HAP-1 (cell line): ENCODE measurements at places on chromosomes 7 and 10.
A peak's percentile ranks its signal among the peaks of the same experiment; 100 is the strongest.

- DNase-seq, result no peak
Observed at GRCh38 chr10:77702166-77702565, 64.6 kb upstream of the KCNMA1 start.

DNA sequence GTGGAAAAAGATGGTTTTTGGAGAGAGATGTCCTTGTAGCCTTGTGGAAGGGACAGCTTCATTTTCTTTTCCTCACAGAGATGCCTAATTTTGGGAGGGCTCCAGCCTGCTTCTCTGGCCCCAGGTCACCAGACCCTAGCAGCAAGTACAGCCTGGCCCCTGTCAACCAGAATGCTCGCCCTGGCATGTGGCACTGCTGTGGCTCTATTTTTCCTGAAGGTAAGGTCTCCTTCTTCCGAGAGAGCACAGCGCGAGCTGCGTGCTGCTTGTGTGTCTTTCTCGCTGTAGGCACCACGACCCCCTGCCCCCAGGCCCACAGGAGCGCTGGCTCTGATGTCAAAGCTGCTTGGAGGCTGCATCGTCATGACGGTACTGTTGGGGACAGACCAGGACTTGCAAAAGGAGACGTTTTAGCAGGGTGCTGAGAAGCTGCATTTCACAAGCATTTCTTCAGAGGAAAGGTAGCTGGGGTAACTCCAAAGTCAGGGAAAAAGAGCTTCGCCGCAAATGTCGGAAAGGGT lies 58.7 kb downstream of the CLEC2L start:
- no peak for DNase-seq

DNA sequence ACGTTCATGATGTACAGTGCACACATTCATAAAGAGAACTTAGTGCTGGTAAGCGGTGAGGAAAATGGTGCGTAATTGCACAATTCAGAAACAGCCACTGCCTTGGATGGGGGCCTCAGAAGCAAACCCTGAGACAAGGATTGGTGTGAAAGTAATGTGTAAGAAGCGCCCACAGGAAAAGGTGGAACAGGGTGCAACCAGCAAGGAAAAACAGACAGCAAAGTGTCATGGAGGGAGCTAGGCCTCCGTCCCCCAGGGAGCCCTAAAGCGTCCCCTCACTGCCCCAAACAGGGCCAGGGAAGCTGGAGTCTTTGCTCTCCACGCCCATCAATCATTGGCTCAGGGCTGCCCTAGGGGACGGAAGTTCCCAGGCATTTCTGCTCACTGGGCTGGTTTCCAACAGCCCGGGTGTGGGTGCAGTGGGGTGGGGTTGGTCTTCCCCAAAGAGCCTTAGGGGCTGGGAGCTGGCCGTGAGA lies 9.6 kb upstream of the C10orf105 start:
- no peak for DNase-seq

DNA sequence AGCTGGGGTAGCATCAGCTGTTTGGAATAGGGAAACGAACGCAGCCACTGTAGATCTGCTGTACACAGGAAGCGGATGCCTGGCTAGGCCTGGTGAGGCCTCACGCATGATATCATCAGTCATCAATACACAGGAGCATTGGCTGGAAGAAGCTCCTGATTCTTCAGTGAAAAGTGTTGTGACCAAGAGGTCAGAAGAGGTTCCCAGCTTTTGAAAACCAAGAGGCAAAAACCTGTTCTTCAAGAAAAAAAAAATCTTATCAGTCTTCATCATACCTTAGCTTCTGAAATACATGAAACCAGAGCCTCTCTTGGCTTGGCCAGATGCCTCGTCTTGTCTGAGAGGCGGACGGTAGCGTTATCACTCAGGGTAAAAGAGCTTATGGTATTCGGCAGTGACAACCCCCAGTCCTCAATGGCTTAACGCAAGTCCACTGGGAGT lies 139.3 kb upstream of the TCF7L2 start:
- DNase-seq, result no peak

GRCh38 chr7:82559193-82559805 lies 115.7 kb upstream of the CACNA2D1 start:
- peak; percentile 57 for DNase-seq

- DNase-seq, result peak; percentile 74
Observed at GRCh38 chr7:7895004-7895650, 73.5 kb upstream of the GLCCI1 start.

DNA sequence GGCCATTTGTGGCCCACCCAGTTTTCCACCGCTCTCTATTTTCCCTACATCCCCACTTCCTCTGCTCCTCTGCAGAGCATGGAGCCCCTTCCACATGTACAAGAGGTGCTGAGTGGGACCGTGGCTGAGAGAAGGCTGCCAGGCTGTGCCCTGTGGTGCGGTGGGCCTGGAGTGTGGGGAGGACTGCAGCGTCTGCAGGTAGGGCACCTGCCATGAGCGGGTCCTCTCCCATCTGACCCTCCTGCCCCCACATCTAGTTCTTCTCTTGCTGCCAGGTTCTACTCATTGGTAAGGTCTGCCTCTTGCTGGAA lies 145.6 kb upstream of the FAM20C start:
- DNase-seq, result no peak

DNA sequence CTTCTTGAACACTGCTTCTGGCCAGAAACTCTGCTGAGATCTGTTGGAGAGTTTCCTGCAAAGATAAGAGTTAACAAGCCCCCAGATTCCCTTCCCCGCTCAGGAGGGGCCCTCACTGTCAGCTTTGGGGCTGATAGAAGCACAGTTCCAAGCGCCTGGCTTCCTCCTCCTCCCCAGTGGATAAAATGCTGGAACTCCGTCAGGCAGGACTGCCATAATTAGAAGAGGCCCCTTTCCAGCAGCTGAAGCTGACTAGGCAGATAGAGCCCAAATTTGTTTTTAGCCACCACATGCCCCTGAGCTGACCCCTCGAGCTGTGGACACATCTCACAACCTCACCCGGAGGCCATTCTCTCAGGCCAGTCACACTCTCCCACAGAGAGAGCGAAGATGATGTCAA lies 89.4 kb downstream of the TBXAS1 start:
- DNase-seq, result no peak

DNA sequence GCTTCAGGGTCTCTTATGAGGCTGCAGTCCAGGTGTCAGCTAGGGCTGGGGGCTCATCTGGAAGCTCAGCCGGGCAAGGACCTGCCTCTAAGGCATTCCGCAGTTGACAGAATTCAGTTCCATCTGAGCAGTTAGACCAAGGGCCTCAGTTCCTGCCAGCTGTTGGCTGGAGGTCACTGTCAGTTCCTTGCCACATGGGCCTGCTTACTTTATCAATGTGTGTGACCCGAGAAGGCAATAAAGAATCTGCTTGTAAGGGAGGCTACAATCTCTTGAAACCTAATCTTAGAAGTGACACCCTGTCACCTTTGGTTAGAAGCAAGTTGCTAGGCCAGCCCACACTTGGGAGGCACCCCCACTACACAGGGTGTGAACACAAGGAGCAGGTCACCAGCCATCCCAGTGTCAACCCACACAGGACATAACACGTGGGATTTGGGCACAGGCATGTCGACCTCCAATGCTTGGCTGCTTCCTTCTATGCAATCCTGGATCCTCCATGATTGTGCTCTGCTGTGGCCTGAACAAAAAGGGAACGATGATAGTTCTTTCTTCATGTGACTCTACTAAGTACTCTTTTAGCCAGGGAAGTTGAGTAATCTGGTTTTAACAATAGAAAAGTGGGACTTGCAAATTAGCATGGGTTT lies 41.8 kb downstream of the MTURN start:
- peak; percentile 11 for DNase-seq

DNA sequence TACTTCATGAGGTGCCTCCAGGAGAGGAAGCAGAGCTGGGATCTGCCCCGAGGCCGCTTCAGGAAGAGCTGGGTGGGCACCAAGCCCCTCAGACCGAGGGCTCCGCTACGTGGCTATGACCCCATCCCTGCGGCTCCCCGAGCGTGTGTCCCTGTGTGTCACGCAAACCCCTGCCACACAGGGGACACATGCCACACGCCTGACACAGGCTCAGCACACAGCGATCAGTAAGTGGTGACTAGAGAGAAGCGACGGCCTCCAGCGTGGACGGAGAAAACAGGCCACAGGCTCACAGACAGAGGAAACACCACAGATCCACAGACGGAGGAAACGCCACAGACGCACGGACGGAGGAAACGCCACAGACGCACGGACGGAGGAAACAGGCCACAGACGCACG lies 18.5 kb downstream of the DIP2C start:
- no peak for DNase-seq

GRCh38 chr7:69228212-69228811 lies 370.0 kb upstream of the AUTS2 start:
- DNase-seq, result no peak

DNA sequence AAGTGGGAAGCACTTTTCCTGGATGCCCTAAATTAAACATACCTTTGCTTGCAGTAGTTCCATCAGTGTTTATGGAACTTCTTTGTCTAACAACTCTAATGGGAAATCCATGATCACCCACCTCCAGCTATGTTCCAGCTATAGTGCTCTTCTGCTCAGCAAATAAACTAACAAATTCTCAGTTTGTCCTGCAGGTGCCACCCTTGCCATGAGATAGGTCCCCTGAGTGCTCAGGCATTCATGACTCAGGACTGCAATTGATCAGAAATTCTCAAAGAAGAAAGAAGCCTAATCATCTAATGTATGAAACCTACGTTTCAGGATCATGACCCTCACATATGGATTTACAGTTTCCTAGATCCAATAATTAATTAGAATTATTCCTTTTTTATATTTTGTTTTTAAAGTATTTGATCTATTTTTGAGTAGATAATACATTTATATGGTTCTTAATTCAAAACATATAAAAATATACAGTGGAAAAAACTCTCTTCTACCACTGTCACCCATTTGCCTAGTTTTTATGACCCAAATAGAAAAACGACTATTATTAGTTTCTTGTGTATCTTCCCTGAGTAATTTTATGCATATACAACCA lies 48.7 kb upstream of the DYNC1I1 start:
- peak; percentile 67 for DNase-seq

GRCh38 chr10:2633630-2634029 lies 433.7 kb upstream of the PFKP start:
- no peak for DNase-seq

DNA sequence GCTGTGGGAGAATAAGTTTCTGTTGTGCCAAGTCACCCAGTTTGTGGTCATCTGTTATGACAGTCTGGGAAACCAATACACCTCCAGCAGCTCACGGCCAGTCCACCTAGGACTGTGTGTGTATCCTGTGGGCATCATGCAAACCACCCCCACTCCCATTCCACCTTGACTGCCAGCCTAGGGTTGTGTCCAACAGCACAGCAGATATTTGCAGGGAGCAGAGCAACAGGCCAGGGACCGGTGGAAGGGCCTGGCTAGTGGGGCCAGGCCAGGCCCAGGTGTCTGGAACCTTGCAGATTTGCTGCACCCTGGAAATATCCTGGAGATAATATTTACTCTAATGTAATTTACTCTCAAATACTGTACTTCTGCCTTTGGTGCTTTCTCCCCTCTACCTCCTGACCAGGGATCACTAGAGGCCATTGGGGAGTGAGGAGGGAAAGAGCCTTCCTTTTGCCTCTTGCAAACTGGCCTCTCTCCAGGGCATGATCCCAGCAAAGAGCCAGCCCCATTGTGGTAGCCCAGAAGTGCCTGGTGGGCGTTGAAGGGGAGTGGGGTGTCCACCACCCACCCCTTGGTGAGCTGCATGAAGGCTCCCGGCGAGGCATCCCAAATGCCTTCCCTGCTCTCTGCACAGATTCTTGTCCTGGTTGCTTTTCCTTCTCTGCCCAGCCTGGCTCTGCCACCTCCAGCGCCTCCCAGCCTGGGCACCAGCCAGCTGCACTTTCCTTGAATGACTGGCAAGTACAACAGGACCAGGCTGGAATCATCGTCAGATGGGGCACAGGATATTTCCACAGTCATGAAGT lies 15.2 kb upstream of the TPST1 start:
- no peak for DNase-seq

DNA sequence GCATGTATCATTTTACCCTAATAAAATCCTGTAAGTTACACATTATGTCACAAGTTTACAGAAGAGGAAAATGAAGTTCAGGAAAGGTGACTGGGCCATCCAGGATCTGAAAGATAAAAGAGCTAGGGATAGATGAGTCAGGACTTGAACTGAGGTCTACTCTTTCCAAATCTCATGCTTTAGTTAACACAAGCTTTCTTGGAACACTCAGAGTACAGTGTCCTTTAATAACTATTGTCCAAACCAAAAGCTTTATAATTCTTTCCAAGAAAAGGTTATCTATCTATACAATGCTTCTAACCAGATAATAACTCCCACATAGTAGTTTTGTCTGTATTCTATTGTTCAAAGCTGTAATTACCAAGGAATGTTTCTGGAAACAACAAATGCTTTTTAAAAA lies 164.6 kb downstream of the LRRN3 start:
- no peak for DNase-seq

- DNase-seq, result no peak
Observed at GRCh38 chr7:88355011-88355410, 48.3 kb upstream of the STEAP4 start.

DNA sequence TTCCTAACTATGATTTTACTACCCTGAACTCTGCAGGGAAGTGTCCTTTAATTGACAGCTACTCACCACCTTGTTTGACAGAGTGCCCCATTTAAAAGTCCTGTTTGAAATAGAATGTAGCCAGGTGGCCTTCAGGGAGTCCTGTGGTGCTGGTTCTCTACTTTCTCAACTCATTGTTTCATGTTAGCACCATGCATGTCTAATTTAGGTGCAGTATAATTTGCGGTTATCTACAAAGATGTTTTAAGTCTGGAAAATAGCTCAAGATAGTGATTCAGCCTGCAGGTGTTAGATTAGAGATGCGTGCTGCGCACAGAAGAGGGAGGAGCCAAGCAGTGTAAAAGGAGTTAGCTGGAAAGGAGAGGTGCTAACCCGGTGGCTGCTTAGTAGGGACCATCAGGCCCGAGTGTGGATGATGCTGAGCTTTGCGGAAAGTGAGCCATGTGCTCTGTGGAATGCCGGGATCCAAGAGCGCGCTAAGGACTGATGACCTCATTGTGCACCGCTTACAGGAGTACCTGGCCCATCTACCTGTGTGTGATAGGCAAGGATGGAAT lies 1.2 kb downstream of the CCM2 start:
- no peak for DNase-seq

- DNase-seq, result peak; percentile 66
Observed at GRCh38 chr10:30580241-30580640, 49.3 kb downstream of the LYZL2 start.

DNA sequence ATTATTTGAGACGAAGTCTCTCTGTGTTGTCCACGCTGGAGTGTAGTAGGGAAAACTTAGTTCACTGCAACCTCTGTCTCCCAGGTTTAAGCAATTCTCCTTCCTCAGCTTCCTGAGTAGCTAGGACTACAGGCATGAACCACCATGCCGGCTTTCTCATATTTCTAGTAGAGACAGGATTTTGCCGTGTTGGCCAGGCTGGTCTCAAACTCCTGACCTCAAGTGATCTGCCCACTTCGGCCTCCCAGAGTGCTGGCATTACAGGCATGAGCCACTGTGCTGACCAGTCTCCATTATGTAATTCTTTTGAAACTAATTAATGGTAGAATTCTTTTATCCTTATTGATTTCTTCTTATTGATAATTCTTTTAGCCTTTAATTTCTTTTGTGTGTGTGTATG lies 32.5 kb downstream of the PCLO start:
- DNase-seq, result no peak

GRCh38 chr7:69467826-69468225 lies 130.4 kb upstream of the AUTS2 start:
- DNase-seq, result no peak

- no peak for DNase-seq
Observed at GRCh38 chr10:124683814-124684213, 60.4 kb downstream of the FAM53B start.
